ENCODE measurements at places on chromosomes 2 and 18. TPM values are rescaled to one million over a fixed set of nuclear protein-coding genes. Genes with fewer than 3 reads are reported as not detected.

- no peaks in the 10 kb centered on the region for H3K36me3 ChIP-seq
- no peak for DNase-seq
- H3K4me3 ChIP-seq = no peak overlapping the region
- H3K4me1 ChIP-seq = no peaks in the 10 kb centered on the region
Observed at GRCh38 chr2:86358957-86359356, 21.5 kb upstream of the REEP1 start.

- H3K4me1 ChIP-seq = no peaks in the 10 kb centered on the region
- DNase-seq = no peak
- H3K27me3 ChIP-seq = no peaks in the 10 kb centered on the region
- H3K4me3 ChIP-seq = no peak overlapping the region
- no peaks in the 10 kb centered on the region for H3K36me3 ChIP-seq
Observed at GRCh38 chr2:158321264-158321663, 135.3 kb downstream of the CCDC148 start.

Gene TPO
- not detected for total RNA-seq

DNA sequence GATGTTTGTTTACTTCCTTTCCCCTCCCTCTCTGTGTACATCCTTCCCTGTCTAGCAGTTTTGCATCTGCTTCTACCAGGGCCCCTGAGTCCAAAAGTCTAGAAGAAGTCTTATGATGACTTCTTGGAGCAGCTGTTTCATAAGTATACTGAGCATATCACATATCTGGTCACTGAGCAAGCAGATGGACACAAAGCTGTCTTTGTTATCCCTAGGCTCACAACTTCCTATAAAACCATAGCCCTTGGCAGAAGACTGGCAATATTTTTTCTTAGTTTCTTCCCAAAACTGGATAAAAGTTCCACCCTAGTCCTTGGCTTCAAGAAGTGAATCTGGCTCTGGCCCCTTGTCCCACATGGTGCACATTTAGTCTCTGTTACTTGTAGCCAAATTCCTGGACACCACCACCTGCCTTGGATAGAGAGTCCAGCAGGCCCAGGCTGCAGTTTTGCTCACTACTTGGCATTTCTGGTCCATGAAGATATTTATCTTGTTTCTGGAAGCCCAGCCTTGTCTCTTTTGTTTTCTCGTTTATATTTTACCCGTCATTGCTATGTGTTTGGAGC is 22.5 kb downstream of the THOC1 start:
- no peak for DNase-seq
- no peak overlapping the region for H3K27ac ChIP-seq
- no peak overlapping the region for H3K4me3 ChIP-seq

Gene SERPINB3
- not detected for total RNA-seq

Gene SLC5A7
- total RNA-seq = not detected

GRCh38 chr18:58862851-58863538 is 1.7 kb upstream of the ZNF532 start:
- no peaks in the 10 kb centered on the region for H3K36me3 ChIP-seq
- H3K4me1 ChIP-seq = no peaks in the 10 kb centered on the region
- peaks cover 72% of the 10 kb centered on the region for H3K27me3 ChIP-seq
- no peak for DNase-seq
- H3K27ac ChIP-seq = no peak overlapping the region
- peak overlapping the region; percentile 55 for H3K4me3 ChIP-seq

Gene CPO
- total RNA-seq = not detected

DNA sequence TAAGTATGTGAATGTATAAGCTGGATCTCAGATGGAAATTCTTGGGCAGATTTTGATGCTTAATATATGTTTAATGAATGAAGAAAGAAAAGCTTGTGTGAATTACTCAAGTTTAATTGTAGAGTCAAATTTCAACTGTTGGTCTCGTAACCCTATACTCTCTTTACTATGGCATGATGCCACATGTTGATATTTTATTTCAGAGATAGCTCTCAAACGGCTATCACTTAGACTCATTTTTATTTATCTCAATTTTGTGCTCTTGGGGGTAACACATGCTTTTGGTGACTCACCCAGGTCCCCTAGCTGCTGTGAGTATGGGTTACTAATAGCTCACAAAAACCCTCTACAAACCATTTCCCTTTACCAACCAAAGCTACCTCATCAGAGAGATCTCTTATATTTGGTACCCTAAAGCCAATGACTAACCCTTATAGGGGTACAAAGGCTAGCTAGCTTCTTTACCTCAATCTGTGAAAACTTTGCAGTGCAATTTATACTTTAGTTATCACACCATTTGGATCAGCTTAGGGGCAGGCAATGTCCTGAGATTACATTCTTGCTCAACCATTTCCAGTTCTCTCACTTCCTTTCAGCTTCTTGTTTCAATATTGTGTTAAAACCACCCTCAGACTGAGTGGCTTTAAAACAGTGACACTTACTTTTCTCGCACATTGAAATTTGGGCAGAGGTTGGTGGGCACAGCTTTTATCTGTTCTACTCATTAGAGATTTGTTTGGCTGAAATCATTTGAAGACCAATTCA is 240.3 kb downstream of the CDH7 start:
- H3K27me3 ChIP-seq = no peaks in the 10 kb centered on the region
- DNase-seq = no peak
- no peaks in the 10 kb centered on the region for H3K36me3 ChIP-seq
- H3K4me1 ChIP-seq = no peaks in the 10 kb centered on the region
- H3K4me3 ChIP-seq = no peak overlapping the region

DNA sequence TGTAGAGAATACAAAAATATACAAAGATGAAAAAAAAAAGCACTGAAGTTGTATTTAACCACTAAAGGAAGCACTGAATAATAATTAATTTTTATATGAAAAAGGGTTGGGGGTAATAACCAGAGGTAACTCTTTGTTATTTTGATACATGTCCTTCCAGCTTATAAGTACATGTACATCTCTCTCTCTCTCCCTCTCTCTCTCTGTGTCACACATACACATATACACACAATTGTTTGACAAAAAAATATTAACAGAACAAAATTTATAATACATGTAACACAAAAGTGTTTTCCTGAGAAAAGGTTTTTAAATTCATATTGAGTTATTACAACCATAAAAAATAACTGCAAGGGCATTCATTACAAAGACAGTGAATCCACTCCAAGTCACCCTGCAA is 4.6 kb downstream of the WIPF1 start:
- H3K27me3 ChIP-seq = no peaks in the 10 kb centered on the region
- peak overlapping the region; percentile 86 for H3K4me3 ChIP-seq
- H3K27ac ChIP-seq = peak overlapping the region; percentile 98
- H3K4me1 ChIP-seq = peaks cover 60% of the 10 kb centered on the region

Gene EN1
- not detected for total RNA-seq

DNA sequence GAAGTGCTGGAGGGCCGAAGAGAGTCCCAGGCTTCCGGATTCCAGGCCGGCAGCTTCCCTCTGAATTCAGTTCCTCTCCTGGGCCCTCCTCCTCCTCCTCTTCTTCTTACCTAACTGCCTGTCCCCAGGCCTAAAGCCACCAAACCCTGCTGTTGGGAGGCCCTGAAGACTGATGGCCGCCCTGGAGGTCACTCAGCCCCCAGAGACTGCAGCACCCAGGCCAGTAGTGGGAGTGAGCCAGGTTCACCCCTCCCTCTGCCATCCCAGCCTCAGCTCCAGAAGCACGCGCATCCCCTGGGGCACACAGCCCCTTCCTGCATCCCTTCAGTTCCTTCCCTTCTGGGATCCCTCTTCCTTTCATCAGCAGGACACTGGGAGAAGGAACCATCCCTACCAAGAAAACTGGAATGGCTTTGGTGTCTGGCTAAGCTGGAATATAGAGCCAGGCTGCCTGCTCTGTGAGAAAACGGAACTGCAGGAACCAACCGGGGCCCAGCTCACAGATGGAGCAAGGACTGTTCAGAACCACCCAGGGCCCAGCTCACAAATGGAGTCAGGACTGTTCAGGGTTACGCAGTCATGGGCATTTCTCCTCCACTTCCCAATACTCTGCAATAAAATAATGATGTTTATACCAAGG is 127.4 kb downstream of the NDUFA10 start:
- H3K4me3 ChIP-seq = no peak overlapping the region
- no peaks in the 10 kb centered on the region for H3K4me1 ChIP-seq
- no peaks in the 10 kb centered on the region for H3K27me3 ChIP-seq
- no peak for DNase-seq

DNA sequence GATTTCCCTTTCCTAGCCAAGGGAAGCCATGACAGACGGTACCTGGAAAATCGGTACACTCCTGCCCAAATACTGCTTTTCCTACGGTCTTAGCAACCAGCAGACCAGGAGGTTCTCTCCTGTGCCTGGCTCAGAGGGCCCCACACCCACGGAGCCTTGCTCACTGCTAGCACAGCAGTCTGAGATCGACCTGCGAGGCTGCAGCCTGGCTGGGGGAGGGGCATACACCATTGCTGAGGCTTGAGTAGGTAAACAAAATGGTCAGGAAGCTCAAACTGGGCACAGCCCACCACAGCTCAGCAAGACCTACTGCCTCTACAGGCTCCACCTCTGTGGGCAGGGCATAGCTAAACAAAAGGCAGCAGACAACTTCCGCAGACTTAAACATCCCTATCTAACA is 6.8 kb upstream of the CD207 start:
- peaks cover 2% of the 10 kb centered on the region for H3K36me3 ChIP-seq
- H3K4me1 ChIP-seq = no peaks in the 10 kb centered on the region
- no peak overlapping the region for H3K27ac ChIP-seq
- no peak for DNase-seq

GRCh38 chr2:30293303-30293921 is 62.1 kb downstream of the LBH start:
- H3K36me3 ChIP-seq = no peaks in the 10 kb centered on the region
- peaks cover 28% of the 10 kb centered on the region for H3K4me1 ChIP-seq
- H3K4me3 ChIP-seq = no peak overlapping the region
- no peaks in the 10 kb centered on the region for H3K27me3 ChIP-seq
- no peak overlapping the region for H3K27ac ChIP-seq
- no peak for DNase-seq

DNA sequence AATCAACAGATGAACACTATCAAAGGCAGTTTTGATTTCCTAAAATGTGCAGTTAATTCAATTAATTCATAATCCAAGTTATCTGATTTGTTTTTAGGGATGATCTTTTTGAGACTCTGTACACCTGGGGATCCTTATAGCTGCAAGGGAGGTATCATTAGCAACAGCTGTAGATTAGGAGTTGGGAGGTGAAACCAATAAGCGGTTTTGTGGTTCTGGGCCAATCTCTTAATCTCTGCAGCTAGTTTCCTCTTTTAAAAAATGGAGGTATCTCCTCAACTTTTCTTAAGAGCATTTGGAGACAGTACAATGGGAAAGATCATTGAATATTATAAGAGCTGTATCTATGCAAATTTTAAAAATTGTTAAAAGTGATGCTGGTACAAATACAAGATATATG is 126.0 kb downstream of the MC4R start:
- H3K4me1 ChIP-seq = no peaks in the 10 kb centered on the region
- no peaks in the 10 kb centered on the region for H3K27me3 ChIP-seq
- no peaks in the 10 kb centered on the region for H3K36me3 ChIP-seq
- no peak overlapping the region for H3K4me3 ChIP-seq

DNA sequence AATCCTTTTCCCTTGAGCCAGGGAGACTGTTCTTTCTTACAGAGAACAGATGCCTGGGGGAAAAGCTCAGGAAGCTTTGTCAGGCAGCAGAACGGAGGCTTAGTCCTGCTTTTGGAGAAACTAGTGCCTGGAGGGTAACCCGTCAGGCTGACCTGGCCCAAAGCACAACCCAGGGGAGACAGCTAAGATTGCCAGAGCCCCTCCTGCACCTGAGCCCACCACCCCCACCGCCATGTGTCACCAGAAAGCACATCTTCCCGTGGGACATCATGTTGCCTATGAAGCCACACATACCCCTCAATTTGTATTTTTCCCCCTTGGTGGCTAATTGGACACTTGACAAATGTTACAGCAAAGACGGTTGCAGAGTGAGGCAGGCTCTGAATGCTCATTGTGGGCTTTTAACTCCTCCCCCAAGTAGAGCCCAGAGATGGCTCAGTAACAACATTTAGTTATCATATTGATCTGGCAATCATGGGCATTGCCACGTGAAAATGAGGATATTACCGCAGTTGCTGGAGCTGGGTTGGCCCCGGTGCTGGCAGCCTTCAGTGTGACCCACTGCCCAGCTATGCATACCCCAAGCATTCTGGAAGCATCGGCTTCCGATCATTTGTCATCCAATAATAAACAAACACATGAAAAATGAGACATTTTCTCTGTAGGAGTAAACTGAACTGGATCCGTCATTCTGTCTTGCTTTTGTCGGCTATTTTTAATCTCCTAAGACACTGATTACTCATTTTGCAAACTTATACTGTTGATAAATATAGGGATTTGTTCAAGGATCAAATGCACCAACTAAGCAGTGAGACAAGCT is 229.5 kb downstream of the ATAD2B start:
- no peaks in the 10 kb centered on the region for H3K27me3 ChIP-seq
- peaks cover 2% of the 10 kb centered on the region for H3K36me3 ChIP-seq
- no peak for DNase-seq

DNA sequence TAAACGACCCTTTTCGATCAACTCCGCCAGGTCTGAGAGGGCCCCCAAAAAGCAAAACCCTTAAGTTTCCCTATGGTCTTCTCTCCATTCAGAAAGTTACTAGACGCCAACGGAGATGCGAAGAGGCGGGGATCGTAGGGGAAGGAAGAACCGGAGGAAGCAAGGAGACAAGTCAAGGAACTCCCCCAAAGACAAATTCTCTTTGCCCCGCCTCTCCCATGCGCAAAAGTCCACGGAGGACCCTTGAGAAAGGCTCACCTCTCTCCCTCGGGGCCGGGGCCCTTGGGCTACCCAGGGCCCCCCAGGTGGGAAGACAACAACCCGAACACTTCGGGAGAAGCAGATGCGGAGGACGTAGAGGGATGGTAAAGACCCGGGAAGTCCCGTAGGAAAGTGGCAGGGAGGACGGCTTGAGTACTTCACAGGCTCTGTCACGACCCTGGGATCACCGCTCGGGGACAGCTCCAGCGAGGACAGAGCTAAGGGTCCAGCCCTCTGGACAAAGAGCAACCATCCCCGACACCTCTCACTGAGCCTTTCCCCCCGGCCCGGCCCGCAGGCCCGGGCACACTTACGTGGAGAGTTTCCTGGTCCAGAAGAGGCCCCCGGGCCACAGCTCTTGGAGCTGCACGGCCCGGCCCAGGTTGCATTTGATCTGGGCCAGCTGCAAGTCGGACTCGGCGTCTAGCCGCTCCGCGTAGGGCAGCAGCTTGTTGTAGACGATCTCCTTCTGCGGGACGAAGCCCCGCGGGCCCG is 647 bp downstream of the PSME4 start:
- peaks cover 41% of the 10 kb centered on the region for H3K4me1 ChIP-seq
- peak; percentile 14 for DNase-seq
- peak overlapping the region; percentile 82 for H3K27ac ChIP-seq
- H3K36me3 ChIP-seq = peaks cover 31% of the 10 kb centered on the region
- no peaks in the 10 kb centered on the region for H3K27me3 ChIP-seq
- H3K4me3 ChIP-seq = peak overlapping the region; percentile 99

Gene ZNF385B
- not detected for total RNA-seq
